ENCODE measurements at places on chromosomes 1 and 21.
A peak's percentile ranks its signal among the peaks of the same experiment; 100 is the strongest.

GRCh38 chr1:209820986-209821385, 6.8 kb upstream of the UTP25 start:
- no peak for DNase-seq

DNA sequence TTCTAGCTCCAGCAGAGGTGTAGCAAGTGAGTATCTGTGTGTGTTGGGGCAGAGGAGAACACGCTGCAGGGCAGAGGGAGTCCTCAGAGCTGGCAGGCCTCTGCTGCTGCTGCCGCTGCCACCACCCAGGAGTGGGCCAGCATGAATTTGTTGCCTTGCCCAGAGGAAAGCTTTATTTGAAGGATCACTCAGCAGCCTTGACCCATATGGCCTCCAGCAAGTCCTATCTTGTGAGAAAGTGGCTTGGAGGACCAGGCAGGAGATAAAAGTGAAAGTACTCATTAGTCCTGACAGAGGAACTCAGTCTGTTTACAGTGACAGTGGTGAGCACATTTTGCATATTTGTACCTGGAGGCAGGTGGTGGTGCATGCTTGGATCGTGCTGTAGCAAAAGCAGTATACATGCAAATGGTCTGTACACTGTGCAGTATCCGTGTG, 3.1 kb downstream of the TRAF5 start:
- no peak for DNase-seq

GRCh38 chr1:64844175-64844574, 99.3 kb downstream of the RAVER2 start:
- no peak for DNase-seq

DNA sequence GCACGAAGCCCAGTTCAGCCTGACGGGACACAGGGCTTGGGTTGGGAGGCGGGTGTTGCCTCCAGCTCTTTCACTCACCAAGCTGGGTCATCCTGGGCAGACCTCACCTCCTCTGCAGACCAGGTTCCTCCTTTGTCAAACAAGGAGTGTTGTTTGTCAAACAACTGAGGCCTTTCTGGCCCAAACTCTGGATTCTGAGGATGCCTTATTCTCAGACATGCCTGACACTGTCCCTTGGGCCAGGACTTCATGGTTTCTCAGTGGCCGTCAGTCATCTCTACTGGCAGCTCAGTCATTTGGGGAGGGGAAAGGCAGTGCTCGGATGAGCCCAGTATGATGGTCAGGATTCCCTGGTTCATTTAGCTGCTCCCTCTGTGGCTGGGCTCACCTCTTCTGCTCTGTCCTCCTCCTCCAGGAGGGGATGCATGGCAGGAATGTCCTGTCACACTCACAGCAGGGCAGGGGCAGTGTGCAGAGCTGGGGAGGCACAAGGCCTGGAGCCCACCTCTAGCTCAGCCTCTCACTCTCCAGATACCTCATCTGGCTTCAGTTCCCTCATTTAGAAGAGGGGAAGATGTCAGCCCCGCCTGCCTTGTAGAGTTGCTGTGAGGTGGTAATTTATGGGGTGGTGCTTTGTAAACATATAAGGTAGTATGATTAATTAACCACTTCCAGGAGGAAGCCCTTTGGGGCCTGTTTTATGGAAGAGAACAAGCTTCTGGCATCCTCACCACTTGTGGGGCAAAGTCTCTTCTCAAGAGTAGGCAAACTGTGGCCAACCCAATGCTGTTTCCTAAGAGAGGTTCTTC, 20.6 kb downstream of the SLC2A1 start:
- peak; percentile 33 for DNase-seq

DNA sequence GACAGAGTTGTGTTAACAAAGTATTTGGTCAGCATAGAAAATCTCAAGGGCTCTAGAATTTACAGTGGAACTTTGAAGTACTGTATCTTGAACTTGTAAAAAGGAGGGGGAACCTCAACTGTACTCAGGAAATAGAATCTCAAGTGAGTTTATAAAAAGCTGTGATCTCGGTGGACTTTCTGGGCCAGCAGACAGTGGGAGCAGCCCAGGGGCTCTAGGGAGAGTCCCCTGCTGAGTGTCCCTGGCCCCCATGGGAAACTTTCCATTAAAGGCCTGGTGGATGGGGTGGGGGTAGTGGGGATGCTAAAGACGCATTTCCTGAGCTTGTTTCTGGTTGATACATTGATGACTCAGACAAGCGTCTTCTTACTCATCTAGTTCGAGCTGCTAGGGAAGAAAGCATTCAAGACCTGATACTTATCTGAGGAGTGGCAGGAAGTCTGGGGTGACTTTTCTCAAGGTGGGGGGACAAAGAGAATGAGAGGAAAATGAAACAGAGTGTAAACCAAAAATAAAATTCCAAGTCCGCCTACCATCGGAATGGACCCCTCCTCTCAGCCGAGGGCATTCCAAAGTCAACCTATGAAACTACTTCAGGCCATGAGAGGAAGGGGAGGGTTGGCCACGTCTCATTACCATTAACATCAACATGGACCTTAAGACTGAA, 65.5 kb downstream of the NID1 start:
- peak; percentile 81 for DNase-seq

GRCh38 chr1:213277036-213277435, 226.0 kb downstream of the RPS6KC1 start:
- DNase-seq = no peak

Data from activated T-cell treated with anti-CD3 and anti-CD28 coated beads, Interleukin-2, amount 50 U/mL, for 48 hours (primary cell).